Liver (tissue), 10 donors: ENCODE measurements at places on chromosomes 2 and 18. TPM values are rescaled to one million over a fixed set of nuclear protein-coding genes. Genes with fewer than 3 reads are reported as not detected.

- DNase-seq: no peak
- H3K4me1 ChIP-seq: peaks cover 14% of the 10 kb centered on the region
- no peaks in the 10 kb centered on the region for H3K36me3 ChIP-seq
- H3K4me3 ChIP-seq: no peak overlapping the region
- no peaks in the 10 kb centered on the region for H3K27me3 ChIP-seq
- peak overlapping the region; percentile 39 for H3K27ac ChIP-seq
Observed at GRCh38 chr2:101830146-101830545, 132.6 kb downstream of the MAP4K4 start.

DNA sequence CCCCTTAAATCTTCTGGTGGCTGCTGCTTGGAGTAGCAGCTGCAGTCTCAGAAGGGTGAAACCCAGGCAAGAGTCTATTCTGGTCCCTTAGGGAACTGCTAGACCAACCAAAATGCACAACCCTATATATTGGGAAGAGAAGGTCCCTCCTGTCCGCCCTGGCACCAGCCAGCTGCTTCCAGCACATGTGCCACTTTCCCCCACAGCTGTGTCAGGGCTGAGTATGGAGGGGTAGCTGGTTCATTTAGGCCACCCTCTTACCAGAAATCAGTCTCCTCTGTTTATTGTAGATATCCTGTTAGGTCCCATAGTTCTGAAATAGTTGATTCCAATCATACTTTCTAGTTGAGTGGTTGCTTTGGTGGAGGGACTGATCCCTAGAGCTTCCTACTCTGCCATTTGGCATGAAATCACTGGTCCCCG is 68.9 kb downstream of the BIRC6 start:
- DNase-seq: no peak
- H3K36me3 ChIP-seq: no peaks in the 10 kb centered on the region
- peaks cover 13% of the 10 kb centered on the region for H3K4me1 ChIP-seq

DNA sequence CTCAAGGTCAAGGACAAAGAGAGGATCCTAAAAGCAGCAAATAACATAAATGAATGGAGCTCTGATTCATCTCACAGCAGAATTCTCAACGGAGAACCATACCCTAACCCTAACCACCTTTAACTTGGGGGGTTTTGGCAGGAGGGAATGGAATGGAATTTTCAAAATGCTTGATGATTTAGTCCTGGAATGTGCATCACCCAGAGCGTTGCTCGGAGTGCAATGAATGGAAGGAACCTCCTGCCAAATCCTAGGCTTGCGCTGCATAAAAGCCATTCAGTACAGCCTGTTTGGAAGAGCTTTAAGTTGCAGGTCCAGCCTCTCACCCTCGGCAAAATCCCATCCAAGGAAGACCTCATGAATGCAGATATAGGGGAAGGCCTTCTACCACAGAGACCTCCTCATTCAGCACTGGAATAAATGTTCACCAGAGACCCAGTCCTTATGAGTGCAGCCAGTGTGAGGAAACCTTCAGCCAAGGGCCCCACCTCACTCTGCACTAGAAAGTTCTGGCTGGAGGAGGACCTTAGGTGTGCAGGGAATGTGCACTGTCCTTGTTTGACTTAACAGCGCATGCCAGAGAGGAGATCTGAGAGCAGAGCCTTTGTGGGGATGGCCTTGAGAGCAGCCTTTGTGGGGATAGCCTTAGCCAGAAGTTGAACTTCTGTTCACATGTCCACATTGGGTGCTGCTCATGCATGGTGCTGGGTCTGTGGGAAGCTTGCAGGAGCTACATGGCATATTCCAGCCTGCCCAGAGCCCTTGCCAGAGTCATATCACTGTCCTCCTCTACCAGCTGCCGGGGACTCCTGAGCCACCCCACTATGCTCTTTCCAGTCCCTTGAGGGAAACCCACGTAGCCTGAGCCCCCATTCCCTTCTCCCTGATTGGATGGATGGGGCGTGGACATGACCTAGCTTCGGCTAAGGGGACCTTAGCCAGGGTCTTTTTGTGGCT is 30.5 kb downstream of the ASB1 start:
- no peaks in the 10 kb centered on the region for H3K4me1 ChIP-seq
- H3K36me3 ChIP-seq: peaks cover 2% of the 10 kb centered on the region
- DNase-seq: no peak
- H3K4me3 ChIP-seq: no peak overlapping the region

DNA sequence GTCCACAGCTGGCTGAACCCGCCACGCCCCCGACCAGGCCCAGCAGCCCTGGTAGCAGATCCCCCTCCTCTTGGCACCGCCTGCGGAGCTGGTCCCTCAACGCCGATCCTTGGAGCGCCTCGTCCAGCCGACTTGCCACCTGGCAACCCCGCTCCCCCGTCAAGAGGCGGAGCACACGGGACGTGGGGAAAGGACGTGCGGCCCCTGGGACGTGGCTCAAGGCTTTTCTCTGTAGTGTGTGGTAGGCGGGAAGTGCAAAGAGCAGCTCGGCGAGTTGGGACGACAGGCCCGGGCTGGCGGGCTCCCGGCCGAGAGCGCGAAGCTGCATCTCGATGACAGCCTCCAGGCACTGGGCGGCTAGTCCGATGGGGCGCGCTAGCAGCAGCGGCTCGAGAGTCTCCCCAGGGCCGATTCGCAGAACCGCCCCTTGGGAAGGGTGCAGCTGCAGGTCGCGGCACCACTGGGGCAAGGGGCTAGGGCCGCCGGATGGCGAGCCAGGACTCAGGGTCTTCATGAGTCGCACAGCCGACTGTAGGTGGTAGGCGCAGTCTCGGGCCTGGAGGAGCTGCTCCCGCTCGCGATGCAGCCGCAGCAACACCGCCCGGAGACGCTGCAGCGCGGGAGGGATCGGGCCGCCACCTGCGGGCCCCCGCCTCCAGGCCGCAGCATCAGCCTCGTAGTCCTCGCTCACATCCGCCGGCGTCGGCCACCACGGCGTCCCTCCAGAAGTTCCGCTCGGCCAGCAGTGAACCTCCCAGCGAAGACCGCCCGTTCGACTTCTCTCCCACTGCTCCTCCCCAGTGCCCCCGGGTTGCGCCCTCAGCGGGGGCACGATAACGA is 617 bp downstream of the CCDC142 start:
- peaks cover 46% of the 10 kb centered on the region for H3K4me1 ChIP-seq
- no peaks in the 10 kb centered on the region for H3K36me3 ChIP-seq
- no peaks in the 10 kb centered on the region for H3K27me3 ChIP-seq
- H3K27ac ChIP-seq: peak overlapping the region; percentile 84
- DNase-seq: no peak

DNA sequence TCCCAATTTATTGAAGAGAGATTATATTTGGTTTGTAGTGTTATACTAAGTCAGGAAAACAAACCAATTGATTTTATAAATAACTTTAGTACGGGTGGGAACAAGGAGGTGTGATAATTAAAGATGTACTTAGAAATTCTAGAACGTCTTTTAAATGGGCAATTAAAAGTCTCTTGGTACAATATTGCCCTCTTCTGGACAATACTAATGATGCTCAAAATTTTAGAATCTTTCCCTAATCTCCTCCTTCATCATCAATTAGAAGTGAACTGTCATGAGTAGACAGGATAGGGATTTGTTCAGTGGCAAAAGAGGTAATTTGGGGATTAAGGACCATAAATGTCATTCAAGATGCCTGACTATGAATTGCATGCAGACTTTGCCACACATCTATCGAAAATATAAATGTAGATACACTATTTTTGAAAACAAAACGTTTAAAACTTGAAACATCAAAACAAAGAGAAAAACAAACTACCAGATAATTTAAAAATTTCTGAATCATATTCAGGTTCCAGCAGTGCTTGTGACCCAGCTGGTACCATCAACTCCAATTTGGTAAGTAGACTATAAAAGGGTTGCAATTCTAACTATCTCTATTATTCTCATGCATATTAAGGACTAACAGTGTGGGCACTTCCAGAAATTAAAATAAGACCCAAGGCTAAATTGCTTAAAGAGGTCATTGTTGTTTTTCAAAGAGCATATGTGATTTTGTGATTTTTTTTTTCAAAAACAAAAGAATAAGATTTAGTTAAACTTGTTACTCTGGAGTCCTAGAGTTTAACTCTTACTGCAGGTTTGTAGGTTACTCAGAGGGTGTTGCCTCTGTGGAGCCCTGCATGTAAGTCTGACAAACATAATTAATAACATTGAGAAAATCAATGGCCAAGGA is 123.5 kb downstream of the LAMA3 start:
- H3K27ac ChIP-seq: no peak overlapping the region
- H3K4me3 ChIP-seq: no peak overlapping the region
- no peak for DNase-seq
- no peaks in the 10 kb centered on the region for H3K4me1 ChIP-seq
- H3K36me3 ChIP-seq: no peaks in the 10 kb centered on the region
- no peaks in the 10 kb centered on the region for H3K27me3 ChIP-seq

DNA sequence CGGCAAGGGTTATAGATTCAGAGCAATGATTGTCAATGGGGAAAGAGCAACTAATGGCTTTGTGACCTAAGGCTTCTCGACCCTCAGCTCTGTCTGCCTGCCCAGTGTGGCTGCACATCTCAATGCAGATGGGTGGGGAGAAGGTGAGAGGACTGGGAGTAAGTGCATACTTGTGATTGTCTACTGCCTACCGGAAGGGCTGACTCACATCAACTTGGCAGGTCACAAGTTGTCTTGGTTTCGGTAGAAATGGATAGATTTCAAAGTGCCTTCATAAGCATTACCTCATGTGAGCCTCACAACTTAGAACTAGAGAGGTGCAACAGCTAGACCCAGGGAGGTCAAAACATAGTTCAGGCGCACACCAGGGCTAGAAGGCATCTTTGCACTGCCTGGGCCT is 29.4 kb downstream of the STAT1 start:
- no peak overlapping the region for H3K27ac ChIP-seq
- H3K36me3 ChIP-seq: peaks cover 96% of the 10 kb centered on the region
- H3K4me1 ChIP-seq: peaks cover 13% of the 10 kb centered on the region
- DNase-seq: no peak
- no peaks in the 10 kb centered on the region for H3K27me3 ChIP-seq

GRCh38 chr2:196821195-196821594 is 12.0 kb upstream of the C2orf66 start:
- no peaks in the 10 kb centered on the region for H3K36me3 ChIP-seq
- no peak overlapping the region for H3K4me3 ChIP-seq
- no peaks in the 10 kb centered on the region for H3K27me3 ChIP-seq
- H3K4me1 ChIP-seq: no peaks in the 10 kb centered on the region

GRCh38 chr2:121856360-121856759 is 100.9 kb downstream of the TSN start:
- H3K4me3 ChIP-seq: no peak overlapping the region
- no peak overlapping the region for H3K27ac ChIP-seq
- H3K36me3 ChIP-seq: no peaks in the 10 kb centered on the region
- H3K4me1 ChIP-seq: no peaks in the 10 kb centered on the region
- peaks cover 11% of the 10 kb centered on the region for H3K27me3 ChIP-seq
- no peak for DNase-seq

GRCh38 chr2:189409131-189409530 is 32.1 kb upstream of the WDR75 start:
- H3K4me3 ChIP-seq: no peak overlapping the region
- no peaks in the 10 kb centered on the region for H3K27me3 ChIP-seq
- no peaks in the 10 kb centered on the region for H3K4me1 ChIP-seq
- no peak overlapping the region for H3K27ac ChIP-seq
- no peaks in the 10 kb centered on the region for H3K36me3 ChIP-seq
- DNase-seq: no peak

GRCh38 chr2:62795341-62795740 is 89.8 kb downstream of the EHBP1 start:
- no peak for DNase-seq
- H3K27me3 ChIP-seq: no peaks in the 10 kb centered on the region

DNA sequence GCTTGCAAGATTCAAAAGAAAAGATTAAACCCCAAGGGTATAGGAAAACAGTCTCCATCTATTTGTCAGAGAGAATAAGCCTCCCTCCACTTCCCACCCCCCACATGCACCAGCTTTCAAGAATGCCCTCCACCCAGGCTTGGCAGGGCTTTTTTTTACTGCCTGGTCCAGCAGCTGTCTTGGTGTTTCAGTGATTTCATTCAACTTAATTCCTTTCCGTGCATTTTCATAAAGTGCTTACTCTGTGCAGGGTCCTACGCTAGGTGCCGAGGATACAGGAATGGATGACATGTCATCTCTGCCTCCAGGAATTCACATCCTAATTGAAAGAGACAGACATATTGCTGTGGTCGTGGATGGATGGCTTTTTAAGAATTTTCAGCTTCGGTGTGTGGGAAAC is 117.9 kb downstream of the LRATD1 start:
- no peak overlapping the region for H3K27ac ChIP-seq
- no peak overlapping the region for H3K4me3 ChIP-seq
- H3K4me1 ChIP-seq: no peaks in the 10 kb centered on the region
- DNase-seq: no peak

DNA sequence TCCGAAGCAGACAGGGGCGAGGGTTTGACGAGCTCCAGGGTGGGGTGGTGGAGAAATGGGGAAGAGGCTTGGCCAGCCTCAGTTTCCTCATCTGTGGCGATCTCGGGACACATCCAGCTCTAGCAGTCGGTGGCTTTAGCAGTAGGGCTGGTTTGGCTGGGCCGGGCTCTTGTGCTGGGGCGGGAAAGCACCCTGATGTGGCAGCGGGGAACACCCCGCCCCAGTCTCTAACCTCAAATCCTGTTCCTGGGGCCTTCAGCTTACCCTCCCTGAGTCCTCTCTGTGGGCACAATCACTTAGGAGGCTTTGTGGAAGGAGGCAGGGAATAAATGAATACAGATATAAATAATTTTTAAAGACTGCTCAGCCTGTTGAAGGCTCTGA is 26.5 kb upstream of the MCFD2 start:
- peak overlapping the region; percentile 81 for H3K27ac ChIP-seq
- no peak for DNase-seq
- no peaks in the 10 kb centered on the region for H3K27me3 ChIP-seq
- H3K36me3 ChIP-seq: no peaks in the 10 kb centered on the region
- peak overlapping the region; percentile 87 for H3K4me3 ChIP-seq

DNA sequence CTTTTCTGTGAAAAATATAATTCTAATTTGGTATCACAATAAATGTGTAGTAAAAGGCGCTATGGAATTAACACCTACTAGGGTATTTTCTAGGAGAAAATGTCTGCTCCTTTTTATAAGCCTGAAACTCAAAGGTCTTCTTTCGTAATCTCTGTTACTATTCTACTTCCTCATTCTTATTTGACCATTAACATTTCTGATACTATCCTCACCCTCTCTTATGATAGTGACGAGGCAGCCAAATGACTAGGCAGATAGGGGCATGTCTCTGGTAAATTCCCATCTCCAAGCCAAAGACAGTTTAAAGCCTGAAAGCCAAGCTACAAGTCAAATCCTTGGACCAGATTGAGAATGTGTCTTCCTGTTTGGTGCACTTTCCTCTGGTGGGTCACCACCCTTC is 251.7 kb downstream of the LRRTM4 start:
- H3K27ac ChIP-seq: no peak overlapping the region
- H3K4me3 ChIP-seq: no peak overlapping the region
- peaks cover 4% of the 10 kb centered on the region for H3K27me3 ChIP-seq
- no peak for DNase-seq
- no peaks in the 10 kb centered on the region for H3K4me1 ChIP-seq
- H3K36me3 ChIP-seq: no peaks in the 10 kb centered on the region

SLC9A2 gene
- 0.01 TPM for polyA plus RNA-seq

SH3RF3 gene
- polyA plus RNA-seq: 0.67 TPM

CHST9 gene
- 1.6 TPM for polyA plus RNA-seq

SPEG gene
- 0.57 TPM for polyA plus RNA-seq

NT5C1B gene
- polyA plus RNA-seq: 0.63 TPM

CCL20 gene
- polyA plus RNA-seq: 0.36 TPM

ZNF892 gene
- polyA plus RNA-seq: not detected

PDE6D gene
- 6.9 TPM for polyA plus RNA-seq

SERPINB12 gene
- not detected for polyA plus RNA-seq
